ENCODE measurements at places on chromosomes 6 and 20.
A peak's percentile ranks its signal among the peaks of the same experiment; 100 is the strongest.

GRCh38 chr20:5090191-5090590 lies 29.6 kb downstream of the PCNA start:
- peak; percentile 20 for DNase-seq

DNA sequence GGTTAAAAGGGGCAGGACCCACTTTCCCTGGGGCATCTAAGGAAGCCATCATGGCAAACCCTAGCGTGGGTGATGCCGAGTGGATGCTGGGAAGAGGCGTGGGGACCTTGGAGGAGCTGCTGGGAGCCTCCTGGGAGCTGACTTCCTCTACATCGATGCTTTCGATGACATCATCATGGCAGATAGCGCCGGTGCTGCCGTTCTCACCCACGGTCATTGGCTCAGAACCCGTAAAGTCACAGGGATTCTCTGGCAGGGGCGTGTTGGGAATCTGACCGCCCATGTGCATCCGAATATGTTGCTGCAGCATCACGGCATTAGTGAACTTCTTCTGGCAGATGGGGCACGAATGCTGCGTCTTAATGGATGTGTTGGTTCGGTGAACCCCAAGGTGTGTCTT lies 12.1 kb downstream of the SALL4 start:
- DNase-seq = no peak

- no peak for DNase-seq
Observed at GRCh38 chr6:14306151-14306906, 188.8 kb downstream of the CD83 start.

DNA sequence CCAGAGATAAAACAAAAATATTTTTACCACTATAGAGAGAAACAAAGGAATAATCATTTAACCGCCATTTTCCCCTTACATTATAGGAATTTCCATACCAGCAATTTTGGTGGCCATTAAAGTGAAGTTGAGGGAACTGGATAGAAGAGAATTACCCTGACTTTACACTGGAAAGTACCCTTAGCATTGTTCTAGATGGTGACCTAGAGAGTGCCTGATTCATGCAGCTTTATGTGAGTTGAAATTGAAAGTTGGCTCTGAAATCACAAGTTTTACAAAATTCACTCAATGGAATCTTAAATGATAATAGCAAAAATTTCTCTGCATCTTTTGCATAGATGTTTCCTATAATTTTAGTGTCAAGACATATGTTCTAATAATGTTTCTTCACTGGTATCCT lies 55.7 kb upstream of the PREP start:
- DNase-seq = peak; percentile 30

DNA sequence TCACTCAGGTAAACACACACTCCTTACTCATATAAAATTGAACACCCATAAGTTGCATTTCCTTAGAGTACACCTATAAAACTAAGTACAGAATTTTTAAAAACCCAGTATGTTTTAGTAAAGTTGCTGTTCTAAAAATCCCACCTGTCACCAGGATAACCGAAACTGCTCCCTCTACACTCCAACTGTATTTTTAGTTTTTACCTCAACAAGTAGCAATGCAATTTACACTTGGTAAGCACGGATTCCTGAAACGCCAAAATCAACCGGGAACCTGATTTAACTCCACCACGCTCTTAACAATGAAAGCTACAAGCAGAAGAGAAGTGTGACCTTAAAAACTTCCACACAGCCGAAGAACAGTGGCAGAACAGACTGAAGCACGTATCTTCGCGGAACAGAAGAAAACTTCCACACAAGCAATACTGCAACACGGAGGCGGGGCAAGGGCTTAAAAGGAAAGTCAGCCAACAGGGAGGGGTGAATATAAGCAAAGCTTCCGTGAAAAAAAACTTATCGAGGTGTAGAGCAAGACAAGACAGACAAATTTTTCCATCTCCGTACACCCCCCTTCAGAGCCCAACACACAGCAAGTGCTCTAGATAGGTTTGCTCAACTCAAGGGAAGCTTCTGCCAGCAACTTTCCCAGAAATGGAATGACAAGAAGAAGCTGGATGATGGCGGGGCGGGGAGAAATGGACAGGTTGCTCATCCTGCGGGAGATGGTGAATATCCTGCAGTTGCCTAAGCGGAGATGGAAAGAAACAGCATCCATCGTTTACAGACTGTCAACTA lies 1.4 kb downstream of the STAU1 start:
- DNase-seq = peak; percentile 75

DNA sequence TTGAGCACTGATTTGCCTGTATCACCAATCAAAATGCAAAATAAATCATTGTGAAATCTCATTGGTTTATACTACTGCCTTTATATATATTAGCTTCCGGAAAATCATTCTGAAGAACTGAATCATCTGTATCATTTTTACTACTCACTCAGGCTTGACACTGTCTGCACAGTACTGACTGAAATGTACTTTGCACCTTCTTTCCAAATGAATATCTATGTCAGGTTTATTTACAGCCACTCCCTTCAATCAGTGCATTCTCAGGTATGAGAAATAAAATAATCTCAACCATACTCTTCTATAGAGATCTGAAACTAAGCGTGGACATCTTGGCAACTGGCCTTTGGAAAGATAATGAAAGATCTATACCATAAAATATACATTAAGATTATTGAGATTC lies 2.7 kb downstream of the KHDRBS2 start:
- DNase-seq = no peak

DNA sequence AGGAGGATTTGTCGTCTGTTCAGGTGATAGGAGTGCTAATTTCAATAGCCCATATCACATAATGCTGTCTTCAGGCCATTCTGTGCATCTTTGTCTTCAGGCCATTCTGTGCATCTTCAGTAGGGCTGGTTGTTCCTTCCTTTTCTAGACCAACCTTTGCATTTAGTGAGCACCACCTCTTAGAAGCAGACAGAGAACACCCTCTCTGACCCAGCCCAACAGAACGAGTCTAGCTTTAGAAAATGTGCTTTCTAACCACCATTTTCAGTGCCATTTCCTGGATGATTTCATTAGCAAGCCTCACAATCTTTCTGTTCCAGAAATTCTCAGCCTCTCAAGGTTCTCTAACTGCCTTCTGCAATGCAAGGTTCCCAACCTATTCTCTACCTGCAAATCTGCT lies 215.3 kb upstream of the KCNQ5 start:
- DNase-seq = no peak

GRCh38 chr6:95879856-95880255 lies 135.9 kb upstream of the FUT9 start:
- DNase-seq = no peak

GRCh38 chr20:35564905-35565304 lies 23.0 kb downstream of the ERGIC3 start:
- DNase-seq = no peak

- DNase-seq = no peak
Observed at GRCh38 chr6:7148100-7148822, 40.5 kb downstream of the RREB1 start.

DNA sequence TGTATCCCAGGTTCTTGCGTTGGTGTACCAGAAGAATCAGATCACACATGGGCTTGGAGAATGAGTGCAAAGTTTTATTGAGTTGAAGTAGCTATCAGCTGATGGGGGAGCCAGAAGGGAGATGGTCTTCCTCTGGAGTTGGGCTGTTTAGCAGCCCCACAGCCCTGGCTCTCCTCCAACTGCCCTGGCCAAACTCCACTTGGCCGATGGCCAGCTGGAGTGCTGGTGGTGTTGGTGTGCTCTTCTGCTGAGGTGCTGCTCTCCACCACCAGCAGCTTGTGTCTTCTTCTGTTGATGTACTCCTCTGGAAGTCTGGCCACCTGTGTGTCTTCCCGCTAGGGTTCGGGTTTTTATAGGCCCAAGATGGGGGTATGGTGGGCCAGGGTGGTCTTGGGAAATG lies 172.8 kb downstream of the TINAG start:
- DNase-seq = no peak
